ENCODE measurements at places on chromosomes 6 and 20.

DNA sequence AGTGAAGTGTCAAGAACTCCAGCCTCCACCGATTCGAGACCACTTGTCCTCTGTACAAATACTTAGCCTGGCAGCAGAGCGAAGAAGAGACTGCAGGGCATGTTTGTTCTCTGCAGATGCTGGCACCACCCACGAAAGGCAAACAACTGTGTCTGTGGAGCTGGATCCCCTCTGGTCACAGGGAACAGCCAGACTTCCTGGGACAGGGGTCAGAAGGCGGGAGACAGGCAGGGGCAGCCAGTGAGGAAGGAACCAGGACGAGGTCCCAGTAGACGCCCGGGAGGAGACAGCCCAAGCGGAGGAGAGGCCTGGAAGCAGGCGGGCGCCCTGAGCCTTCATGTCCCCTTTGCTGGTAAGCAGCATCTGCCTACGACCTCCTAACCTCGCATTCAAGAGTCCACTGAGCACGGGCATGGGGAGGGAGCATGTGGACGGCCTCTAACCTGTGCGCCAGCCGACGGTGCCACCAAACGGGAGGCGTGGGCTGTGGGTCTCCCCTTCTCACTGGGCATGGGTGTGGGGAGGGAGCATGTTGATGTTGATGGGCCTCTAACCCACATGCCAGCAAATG, 265.5 kb downstream of the DLL1 start:
- no peak for DNase-seq

GRCh38 chr20:57464642-57465211, 60.2 kb downstream of the CTCFL start:
- no peak for DNase-seq

DNA sequence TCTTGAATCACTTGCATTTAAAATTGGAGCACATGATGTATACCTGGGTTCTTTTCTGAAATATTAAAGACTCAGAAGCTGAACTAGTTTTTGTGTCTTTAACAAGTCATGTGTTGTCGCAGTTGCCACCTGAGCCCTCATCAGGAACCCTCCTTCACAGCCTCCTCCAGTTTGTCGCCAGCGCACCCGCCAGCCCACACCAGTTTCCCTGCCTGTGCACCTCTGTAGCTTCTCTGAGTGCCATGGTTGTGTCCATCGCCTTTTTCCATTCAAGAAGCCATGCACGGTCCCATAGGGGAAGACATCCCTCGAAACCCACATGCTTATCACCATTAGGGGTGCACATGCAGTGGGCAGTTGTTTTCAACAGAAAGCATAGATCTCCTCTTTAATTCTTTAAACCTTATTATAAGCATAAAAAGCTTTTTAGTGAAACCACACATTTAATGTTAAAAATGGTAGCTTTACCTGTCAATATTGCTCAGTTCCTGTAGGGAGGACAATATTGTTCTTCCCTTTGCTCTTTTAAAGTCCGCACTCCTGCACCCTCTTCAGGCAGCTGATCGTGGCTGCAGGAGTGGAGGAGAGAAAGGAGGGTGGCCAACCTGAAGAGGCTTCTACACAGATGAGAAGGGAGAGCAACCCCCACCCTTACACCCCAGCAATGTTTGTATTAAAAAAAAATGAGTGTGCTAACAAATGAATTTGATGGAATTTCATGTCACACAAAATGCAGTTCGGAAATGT, 121.9 kb downstream of the CFAP61 start:
- no peak for DNase-seq

DNA sequence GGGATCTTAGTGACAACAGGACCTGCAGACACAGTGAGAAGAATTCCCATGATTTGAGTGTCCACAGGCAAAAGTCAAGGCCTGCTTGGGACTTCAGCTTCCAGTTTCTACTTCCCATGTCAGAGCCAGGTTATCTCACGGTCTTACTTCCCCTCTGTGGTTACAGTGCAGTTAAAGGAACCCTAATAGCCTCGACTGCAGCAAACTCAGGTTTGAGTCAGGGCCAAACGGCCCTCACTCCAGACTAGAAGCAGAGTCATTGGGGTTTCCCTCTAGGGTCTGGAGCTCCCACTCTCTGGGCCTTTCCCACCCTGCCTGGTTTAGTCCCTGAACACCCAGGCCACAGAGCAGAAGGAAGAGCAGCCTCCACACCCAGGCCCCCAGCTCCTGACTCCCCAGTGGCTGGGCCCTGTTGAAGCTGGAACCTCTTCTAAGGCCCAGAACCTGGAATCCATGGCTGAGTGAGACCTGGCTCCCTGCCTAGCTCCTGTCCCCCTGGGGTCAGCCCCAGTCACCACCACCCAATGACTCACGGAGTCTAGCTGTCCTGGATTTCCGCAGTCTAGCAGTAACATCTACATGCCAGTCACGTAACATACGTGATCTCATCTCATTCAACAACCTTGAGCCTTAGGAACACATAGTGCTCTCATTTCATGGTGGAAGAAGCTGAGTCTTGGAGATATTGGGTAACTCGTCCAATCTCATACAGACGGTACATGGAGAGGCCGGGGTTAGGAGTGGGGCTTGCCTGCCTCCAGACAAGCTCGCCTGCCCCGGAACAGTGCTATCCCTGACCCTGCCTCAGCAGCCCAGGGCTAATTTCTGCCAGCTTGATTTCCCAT, 9.2 kb upstream of the GHRH start:
- no peak for DNase-seq

DNA sequence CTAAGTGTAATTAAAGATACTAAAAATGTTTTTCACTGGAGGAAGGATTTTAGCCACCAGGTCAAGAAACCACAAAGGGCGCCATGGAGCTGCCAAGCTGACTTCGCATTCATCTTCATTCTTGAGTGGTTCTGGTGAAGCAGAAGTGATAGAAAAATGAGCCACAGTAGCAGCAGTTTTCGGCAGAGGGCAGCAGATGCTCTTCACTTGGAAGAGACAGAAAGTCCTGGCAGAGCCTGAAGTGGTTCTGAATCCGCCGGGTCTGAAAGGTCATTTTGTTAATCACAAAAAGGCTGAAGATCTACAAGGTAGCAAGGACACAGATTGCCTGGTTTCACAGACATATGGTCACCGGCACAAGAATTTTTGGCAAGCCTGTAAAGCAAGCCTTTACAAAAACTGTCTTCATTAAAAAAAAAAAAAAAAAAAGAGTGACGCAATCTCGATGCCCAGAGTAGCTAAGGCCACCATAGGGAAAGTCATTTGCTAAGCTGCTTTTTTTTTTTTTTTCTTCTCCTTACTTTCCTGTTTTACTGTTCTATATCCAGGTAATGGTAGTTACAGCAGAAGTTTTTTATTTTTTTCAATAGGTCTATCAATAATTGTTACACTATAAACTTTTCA, 345.1 kb upstream of the AGPAT4 start:
- DNase-seq: no peak

DNA sequence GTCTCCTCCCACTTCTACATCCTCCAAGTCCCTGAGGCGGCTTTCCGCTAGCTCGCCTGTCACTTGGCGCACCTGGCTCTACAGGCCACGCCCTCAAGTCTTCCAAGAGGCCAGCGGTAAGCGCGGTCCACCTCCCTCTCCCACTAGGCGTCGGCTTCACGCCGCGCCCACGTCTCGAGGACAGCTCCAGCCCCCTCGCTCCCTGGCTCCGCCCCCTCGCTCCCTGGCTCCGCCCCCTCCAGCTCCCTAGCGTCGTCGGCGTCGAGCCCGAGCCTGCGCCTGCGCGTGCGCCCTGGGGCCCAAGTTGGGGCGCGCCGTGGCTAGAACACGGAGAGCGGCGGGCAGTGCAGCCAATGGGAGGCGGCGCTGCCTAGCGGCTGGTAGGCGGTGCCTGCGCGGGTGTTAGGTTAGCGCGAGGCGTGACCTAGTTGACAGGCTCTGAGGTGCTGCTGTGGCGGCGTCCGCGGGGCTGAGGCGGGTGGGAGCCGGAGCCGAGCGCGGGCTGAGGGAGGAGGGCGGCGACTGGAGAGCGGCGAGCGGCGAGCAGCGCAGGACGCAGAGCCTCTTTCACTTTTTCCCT, at the start of gene MACROD2:
MACROD2 (plus strand) TSS at position 431 of the 580 bp plus-strand sequence.
- no peak for DNase-seq

DNA sequence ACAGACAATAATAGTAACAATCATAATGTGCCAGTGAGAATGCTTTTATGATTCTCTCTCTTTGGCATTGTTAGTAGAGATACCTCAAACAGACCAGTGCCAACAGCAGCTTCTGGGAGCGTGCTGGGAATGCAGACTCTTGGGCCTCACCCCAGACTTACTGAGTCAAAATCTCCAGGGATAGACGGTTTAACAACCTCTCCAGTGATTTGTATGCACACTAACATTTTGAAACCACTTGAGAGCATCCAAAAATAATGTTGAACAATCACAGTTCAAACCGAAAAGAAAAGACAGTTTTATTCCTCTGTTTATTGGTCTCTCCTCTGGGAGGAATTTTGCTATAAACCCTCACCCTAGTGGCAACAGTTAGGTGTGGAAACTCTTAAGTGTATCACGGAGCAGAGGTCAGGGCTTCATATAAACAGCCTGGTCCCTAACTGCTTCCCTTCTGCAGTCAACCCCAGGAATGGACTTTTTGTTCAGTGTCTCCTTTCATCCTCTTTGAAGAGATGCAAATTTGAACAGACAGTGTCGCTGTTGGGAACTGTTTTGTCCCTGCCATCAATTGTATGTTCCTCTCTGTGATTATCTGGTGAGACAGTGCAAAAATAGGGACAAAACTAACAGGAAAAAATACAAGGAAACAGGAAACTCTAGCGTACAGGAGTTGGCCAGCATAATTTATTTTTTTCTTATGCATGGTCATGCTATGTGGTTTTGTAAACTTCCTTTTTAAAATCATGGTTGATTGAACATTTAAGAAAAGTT, 162.4 kb upstream of the BTBD3 start:
- DNase-seq: no peak

DNA sequence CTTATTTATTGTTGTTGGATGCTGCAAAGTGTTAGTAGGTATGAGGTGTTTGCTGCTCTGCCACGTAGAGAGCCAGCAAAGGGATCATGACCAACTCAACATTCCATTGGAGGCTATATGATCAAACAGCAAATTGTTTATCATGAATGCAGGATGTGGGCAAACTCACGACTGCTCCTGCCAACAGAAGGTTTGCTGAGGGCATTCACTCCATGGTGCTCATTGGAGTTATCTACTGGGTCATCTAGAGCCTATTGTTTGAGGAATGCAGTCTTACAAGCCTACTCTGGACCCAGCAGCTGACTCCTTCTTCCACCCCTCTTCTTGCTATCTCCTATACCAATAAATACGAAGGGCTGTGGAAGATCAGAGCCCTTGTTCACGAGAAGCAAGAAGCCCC, 12.1 kb downstream of the MICB start:
- DNase-seq: no peak

DNA sequence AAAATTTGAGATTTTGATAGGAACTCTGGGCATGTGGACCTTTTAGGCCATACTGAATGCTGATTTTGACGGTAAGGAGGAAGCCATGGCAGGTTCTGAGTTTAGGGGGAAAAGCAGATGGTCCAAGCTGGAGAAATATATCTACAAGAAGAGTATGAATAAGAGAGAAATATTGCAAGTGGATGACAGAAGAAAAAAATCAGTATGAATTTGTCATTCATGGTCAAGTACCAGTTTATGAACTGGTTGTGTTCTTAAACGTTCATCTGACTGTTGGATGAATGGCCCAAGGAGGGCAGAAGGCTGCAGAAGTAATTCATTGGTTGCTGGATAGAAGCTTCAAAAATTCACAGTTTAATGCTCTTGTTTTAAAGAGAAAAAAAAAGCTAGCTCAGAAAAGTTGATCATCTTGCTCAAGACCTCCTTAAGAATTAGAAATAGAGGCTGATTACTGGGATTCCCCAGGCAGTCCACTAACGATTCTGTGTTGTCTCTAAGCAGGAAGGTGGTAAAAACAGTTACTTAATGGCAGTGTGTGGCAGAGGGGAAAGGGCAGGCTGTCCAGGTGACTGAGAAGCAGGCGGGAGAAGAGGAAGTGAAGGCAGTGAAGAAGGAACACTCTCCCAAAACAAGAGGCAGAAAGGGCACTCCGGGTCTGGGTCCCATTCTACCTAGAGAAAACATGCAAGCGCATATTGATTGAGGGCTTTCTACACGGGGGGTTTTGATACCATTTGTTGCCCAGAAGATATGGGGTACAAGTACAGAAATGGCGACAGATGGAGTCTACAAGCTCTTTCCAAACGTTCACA, 2.0 kb upstream of the DUSP22 start:
- no peak for DNase-seq

DNA sequence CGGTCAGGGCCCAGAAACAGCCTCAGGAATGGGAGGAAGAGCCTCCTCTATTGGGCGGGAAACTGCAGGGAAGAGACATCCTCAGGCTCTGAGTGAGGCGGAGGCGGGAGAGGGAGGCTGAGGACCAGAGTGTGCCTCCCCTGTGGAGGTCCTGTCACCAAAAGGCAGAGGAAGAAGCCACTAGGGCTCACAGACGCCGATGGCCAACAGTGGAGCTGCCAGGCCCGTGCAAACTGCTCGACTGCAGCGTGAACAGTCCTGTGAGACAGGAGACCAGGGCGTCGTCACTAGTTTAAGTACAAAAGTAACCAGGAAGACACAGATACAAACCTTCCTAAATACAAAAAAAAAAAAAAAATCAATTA, 82.7 kb downstream of the TAF4 start:
- DNase-seq: no peak

DNA sequence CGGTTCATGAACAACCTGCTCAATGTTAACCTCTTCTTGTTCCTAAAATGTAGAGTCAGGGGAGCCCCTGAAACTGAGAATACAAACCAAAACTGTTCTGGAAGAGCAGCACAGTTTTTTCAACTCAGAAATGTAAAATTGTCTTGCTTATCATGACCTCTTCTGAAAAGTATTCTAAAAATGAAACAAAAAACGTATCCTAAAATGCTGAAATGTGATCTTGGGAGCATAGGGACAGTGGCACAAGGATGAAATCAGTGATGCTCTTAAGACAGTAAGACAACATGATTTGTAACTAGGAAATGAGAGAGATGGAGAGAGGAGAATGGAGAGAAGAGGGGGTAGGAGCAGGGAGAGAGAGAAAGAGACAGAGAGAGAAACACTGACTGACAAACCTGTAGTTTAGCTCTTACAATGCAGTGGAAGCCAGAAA, 27.5 kb downstream of the NCOA7 start:
- no peak for DNase-seq

DNA sequence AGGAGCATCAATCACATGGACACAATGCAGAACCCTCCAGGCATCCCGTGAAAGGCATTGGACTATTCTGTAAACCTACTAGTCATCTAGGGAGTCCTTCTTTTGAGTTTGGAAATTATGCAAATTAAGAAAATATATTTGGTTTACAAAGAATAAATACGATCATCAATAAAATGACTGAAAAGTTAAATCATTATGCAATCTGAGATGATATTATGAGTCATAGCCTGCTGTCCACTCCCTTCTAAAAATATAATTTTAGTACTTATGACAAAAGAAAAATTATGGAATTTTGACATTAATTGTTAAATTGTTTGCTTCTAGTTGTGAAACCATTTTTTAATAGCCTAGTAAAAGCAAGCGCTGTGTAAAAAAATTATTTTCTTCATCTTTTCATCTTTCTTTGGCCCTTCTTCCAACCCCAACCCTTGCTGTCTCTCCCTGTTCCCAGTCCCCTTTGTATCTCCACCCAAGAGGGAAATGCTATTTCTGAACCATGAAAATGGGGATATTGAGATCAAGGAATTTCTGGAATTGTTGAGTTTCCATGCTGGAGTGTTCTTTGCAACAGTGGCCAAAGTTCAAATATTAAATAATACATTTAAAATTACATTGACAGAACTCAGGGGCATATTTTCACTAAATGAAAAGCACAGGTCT, 599.8 kb downstream of the COL12A1 start:
- no peak for DNase-seq

- no peak for DNase-seq
Observed at GRCh38 chr6:114467931-114468330, 125.1 kb upstream of the HS3ST5 start.

GRCh38 chr6:165864925-165865324, 201.9 kb upstream of the PDE10A start:
- no peak for DNase-seq

GRCh38 chr6:73969971-73970970, 274.3 kb downstream of the CD109 start:
- no peak for DNase-seq

Data from stimulated activated CD4-positive, alpha-beta T cell treated with anti-CD3 and anti-CD28 coated beads, TNF-alpha, amount 100 ng/mL, for 1 hour (primary cell).